ENCODE measurements at places on chromosomes 2 and 18.

- no peak for DNase-seq
Measured at GRCh38 chr18:24485681-24486080, 25.2 kb downstream of the HRH4 start.

DNA sequence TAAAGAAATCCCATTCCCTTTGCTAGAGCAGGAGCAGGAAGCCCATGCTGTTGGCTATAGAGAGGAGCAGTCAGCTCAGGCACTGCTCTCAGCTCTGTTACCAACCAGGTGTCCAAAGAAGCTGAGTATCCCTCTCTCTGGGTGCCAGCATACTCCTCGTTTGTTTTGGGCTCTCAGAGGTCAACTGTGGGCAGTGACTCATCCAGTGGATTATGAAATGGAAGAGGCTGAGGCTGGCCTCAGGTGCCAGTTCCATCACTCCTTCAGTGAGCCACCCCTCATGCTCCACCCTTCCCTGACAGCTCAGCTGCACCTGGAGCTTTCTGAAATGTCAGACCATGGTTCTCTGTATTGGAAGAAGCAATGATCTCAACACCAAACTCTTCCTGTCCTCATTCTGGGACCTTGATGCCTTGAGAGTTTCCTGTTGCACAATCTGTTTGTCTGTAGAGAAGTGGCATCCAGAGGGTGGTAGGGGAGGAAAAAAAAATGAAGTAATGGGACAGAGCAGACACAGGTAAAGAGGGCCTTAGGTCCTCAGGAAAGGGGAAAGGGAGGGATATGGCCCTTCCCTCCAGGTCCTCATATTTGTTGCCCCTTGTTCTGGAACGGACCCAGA lies 31.2 kb upstream of the EN1 start:
- no peak for DNase-seq

- no peak for DNase-seq
Measured at GRCh38 chr2:119721462-119721861, 38.3 kb upstream of the PTPN4 start.

DNA sequence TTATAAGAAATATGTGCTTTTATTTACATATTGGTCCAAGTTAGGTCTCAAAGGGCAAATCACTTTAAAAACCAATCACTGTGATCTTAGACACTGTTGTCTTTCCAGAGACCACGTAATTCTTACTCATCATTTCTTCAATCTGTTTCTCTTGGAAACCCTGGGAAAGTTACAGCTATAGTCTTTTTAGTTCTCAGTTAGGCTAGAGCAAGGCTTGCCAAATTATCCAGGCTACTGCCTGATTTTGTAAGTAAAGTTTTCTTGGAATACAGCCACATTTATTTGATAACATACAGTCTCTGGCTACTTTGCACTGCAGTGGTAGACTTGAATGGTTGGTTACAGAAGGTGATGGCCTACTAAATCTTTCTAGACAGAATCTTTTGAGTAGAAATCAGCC lies 106.0 kb downstream of the KIAA1328 start:
- no peak for DNase-seq

DNA sequence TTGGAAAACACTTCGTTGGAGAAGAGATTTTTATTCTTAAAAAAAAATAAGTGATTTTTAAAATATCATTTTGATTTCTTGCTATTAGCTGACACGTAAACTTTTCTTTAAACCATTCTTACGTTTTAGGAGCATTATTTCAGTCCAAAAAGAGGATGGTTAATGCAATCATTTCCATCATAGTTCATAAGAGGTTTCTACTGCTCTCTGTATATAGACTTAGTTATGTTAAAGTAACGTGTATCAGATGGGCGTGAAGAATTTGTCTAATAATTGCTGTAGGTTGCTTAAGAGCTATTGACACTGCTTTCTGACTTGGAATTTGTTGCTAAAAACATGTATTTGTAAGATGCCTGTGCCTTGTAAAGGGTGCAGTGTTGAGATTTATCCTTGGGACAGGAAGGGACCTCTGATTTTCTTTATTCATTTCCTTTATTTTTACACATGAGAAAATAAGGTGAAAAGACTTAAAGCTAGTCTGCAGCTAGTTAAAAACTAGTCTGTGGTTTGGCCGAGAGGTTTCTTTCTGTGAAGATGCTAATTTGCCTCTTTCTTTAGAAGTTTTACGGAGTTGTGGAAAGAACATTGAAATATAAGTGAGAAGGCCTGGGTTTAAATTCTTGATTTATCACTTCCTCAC lies 2.9 kb downstream of the ANKRD12 start:
- no peak for DNase-seq

GRCh38 chr2:78418021-78418420 lies 607.5 kb upstream of the REG3G start:
- no peak for DNase-seq

GRCh38 chr2:45275242-45275805 lies 266.1 kb upstream of the SIX2 start:
- no peak for DNase-seq

GRCh38 chr2:109046925-109047508 lies 58.0 kb upstream of the EDAR start:
- no peak for DNase-seq

- no peak for DNase-seq
Measured at GRCh38 chr2:99648178-99648844, 158.5 kb upstream of the REV1 start.

GRCh38 chr2:70923378-70924015 lies 12.2 kb upstream of the ATP6V1B1 start:
- DNase-seq = no peak

DNA sequence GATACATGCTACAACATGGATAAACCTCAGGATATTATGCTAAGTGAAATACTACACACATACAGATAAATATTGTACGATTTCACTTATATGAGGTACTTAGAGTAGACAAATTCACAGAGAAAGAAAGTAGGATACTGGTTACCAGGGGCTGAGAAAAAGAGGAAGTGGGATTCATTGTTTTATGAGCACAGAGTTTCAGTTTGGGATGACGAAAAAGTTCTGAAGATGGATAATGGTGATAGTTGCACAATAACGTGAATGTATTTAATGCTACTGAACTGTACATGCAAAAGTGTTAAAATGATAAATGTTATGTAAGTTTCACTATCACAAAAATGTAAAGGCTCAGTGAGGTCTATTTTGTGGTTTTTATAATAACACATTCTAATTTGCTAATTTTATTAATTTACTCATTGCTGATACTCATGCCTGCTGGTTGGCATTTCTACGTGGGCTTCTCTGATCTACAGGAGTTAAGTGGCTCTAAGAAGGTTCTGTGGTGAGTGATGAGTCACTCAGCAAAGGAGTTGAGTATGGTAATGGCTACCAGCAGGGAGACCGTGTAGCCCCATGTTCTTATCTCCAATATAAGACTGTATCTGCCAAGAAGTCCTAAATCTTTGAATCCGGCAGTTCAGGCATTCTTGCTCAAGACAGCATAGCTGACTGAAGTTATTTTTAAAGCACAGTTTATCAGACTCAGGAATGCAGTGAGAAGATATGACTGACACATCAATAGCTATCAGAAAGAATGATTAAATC lies 41.1 kb downstream of the UPP2 start:
- no peak for DNase-seq

- DNase-seq = no peak
Measured at GRCh38 chr2:51734115-51734514, 702.2 kb upstream of the NRXN1 start.

GRCh38 chr18:9494778-9495331 lies 19.5 kb downstream of the RALBP1 start:
- no peak for DNase-seq

DNA sequence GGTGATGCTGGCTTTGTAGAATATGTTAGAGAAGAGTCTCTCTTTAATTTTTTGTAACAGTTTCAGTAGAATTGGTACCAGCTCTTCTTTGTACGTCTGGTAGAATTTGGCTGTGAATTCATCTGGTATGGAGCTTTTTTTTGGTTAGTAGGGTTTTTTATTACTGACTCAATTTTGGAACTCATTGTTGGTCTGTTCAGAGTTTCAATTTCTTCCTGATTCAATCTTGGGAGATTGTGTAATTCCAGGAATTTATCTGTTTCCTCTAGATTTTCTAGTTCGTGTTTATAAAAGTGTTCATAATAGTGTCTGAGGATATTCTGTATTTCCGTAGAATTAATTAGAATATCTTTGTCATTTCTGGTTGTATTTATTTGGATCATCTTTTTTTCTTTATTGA lies 943.5 kb downstream of the TRIB2 start:
- DNase-seq = no peak

GRCh38 chr2:229025653-229026052 lies 245.4 kb downstream of the PID1 start:
- no peak for DNase-seq

- no peak for DNase-seq
Measured at GRCh38 chr2:29606104-29607037, 315.0 kb downstream of the ALK start.

DNA sequence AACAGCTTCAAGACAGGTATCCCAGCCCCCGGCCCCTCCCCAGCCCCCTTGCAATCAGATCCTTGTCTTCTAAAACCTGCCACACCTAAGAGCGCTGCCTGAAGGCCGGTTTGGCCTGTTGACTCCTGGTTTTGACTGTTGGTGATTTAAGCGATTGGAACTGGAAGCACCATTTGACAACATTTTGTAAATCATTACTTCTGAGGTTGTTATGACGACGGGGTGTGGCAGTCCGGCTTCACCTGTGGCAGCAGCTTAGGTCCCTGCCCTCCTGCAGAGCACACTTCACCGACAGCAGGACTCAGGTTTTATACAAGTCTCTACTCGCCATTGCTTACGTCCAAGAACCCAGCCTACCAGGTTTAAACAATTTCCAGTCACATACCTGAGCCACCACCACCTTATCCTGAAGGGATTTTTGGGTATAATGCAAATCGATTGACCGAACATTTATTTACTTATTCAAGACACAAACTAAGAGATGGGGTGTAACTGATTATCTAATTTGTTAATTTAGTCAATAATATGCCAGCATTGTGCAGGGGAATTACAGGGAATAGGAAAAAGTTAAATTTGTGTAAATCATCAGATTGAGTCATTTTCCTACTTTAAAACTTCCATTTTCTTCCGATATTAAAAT lies 707 bp upstream of the DGUOK start:
- no peak for DNase-seq

- no peak for DNase-seq
Measured at GRCh38 chr2:105515581-105516415, 116.9 kb upstream of the FHL2 start.

- no peak for DNase-seq
Measured at GRCh38 chr18:8982416-8983183, 119.9 kb upstream of the NDUFV2 start.

- no peak for DNase-seq
Measured at GRCh38 chr18:8978394-8978793, 124.1 kb upstream of the NDUFV2 start.

GRCh38 chr18:46628206-46628605 lies 28.8 kb downstream of the LOXHD1 start:
- DNase-seq = no peak

DNA sequence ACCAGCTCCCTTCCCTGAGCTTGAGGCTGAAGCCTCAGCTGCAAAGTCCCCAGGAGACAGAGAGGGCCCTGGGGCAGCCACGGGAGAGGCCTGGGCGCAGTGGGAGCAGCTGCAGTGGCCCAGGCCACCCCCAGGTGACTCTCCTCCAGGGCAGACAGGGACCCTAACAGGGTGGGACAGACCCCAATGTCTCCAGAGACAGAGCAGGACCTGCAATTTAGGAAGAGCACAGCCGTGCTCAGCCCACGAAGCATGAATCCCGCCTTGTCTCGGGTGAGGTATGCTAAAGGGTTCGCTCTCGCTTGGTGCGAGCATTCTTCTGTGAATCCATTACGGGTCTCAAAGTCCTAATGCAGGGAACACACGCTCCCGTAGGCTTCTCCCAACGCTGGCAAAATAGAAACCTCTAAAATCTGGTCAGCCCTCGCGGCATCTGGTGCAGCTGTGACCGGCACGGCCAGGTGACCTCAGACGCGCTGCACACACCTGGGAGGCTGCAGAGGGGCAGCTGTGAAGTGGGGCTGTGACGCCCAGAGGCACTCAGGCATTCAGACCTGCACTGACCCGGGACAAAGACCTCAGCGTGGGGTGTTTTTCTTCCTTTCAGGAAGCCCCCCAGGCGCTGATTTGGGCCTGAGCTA lies 12.6 kb downstream of the MBP start:
- no peak for DNase-seq

GRCh38 chr2:144489315-144489916 lies 30.5 kb downstream of the ZEB2 start:
- no peak for DNase-seq

DNA sequence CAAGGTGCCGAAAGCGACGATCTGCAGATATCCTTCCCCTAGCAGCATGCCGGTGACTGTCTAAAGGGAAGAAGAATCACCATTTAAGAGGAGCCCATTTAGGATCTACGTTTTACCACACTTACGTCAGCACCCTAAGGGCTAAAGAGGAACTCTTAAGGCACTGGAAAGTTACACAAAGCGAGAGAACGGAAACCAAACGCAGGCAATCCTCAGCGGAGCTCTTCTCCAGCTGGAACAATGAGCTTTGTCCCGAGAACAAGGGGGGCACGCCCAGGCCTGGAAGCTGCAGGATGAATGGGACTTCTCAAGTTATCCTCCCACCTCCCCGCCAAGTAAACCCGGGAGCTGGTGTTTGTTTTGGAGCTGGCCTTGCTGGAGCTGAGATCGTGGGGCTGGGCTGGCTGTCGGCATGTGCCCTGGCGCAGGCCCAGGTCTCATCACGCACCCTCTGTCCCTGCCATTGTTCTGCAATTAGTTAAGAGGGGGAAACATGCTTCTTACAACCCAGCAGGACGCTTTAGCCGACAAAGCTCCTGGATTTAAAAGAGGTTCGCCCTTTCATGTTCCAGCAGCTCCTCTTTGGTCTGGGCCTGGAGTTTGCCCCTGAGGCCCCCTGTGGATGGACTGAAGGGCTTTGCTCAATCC lies 36.4 kb downstream of the PXDN start:
- DNase-seq = no peak

- no peak for DNase-seq
Measured at GRCh38 chr2:130819226-130819607, 17.5 kb upstream of the ARHGEF4 start.

- no peak for DNase-seq
Measured at GRCh38 chr18:31061945-31062344, 19.4 kb upstream of the DSC3 start.

DNA sequence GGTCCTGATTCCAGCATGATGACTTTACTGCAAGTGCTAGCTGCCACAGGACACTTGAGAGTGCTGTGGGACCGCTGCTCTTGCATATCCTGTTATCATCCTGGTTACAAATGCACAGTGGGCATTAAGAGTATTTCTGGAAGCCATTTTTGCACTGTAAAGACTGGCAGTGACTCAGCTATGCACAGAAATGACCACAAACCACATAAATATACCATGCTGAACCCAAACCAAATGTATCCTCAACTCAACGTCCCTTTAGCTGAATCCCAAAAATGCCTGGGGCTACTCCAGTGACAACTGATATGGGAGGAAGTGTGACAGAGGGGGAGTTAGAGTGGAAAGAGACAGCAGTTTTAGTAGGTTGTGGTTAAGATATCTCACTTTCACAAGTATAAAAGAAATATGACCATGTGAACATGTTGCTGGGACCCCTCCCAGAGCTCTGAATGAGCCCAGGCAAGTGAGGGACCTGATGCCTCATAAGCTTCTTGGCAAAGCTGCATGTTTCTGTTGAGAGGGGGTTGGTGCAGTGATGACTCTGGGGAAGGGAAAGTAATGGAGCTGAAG lies 37.3 kb downstream of the RHBDD1 start:
- no peak for DNase-seq

GRCh38 chr2:101725038-101725437 lies 27.5 kb downstream of the MAP4K4 start:
- no peak for DNase-seq
